Glutamatergic neuron (in vitro differentiated cells): ENCODE measurements at places on chromosomes 3 and 15. TPM values are rescaled to one million over a fixed set of nuclear protein-coding genes. Genes with fewer than 3 reads are reported as not detected.

SKOR1 gene
- total RNA-seq = 4.0 TPM

TGM4 gene
- total RNA-seq = not detected

DNA sequence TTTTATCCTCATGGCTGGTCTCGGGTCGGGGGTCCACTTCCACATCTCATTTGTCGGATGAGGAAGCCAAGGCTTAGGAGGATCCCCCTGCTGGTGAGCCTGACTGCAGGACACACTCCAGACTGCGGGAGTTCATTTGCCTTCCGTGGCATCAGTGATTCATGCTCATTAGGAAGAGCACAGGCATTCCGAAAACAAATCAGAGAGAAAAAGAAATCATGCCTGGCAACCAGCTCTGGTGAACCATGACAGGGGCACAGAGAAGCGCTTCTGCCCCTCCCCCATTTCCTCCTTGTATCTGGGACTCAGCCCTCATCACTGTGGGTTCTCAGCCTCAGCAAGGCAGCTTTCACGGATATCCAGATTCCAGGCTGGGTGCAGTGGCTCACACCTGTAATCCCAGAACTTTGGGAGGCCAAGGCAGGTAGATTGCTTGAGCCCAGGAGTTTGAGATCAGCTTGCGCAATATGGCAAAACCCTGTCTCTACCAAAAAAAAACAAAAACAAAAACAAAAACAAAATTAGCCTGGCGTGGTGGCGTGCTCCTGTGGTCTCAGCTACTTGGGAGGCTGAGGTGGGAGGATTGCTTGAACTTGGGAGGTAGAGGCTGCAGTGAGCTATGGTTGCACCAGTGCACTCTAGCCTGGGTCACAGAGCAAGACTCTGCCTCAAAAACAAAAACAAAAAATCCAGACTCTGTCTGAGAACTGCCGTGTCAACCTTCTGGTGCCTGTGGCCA is 28.4 kb downstream of the IRAK2 start:
- H3K4me1 ChIP-seq = peaks cover 1% of the 10 kb centered on the region
- H3K27me3 ChIP-seq = peaks cover 2% of the 10 kb centered on the region
- no peak overlapping the region for H3K4me3 ChIP-seq
- H3K27ac ChIP-seq = no peak overlapping the region
- no peaks in the 10 kb centered on the region for H3K36me3 ChIP-seq

DNA sequence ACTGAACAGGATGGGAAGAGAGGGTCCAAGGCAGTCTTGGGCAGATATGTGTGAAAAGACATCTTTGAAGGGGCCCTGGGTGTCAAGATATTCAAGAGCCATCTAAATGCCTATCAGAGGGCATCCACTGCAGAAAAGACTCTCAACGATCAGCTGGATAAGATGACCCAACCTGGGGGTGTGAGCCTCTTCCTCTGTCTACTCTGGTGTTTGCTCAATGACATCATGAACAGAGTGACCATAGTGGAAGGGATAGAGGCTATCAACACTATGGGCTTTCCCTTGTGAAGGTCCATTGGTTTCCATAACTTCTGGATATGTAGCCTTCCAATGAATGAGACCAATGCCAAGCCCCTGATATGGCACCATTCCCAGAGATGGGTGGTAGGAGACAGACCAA is 42.1 kb downstream of the FAH start:
- H3K4me1 ChIP-seq = peaks cover 6% of the 10 kb centered on the region
- no peak overlapping the region for H3K27ac ChIP-seq
- H3K27me3 ChIP-seq = no peaks in the 10 kb centered on the region
- H3K36me3 ChIP-seq = no peaks in the 10 kb centered on the region
- DNase-seq = no peak

GRCh38 chr15:65962187-65962586 is 92.9 kb downstream of the RAB11A start:
- H3K27me3 ChIP-seq = peaks cover 4% of the 10 kb centered on the region
- DNase-seq = no peak
- no peaks in the 10 kb centered on the region for H3K36me3 ChIP-seq
- H3K27ac ChIP-seq = no peak overlapping the region
- H3K4me1 ChIP-seq = no peaks in the 10 kb centered on the region

TEX55 gene
- not detected for total RNA-seq

DNA sequence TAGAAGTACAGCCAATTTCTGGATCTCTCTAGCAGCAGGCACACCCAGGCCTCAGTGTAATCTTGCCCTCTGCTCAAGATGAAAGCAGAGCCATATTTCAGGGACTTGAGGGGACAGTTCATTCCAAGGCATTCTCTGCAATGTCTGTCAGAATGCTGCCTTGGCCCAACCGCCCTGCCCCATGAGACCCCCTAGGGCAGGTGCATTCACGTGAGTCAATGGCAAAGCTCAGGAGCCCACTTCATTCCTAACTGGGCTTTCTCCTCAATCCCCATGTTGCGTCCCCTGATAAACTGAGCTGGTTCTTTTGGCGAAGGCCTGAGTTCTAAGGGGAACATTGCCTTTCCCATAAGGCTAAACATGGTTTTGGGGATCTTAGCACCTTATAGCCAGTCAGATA is 9.5 kb downstream of the SNTN start:
- H3K36me3 ChIP-seq = no peaks in the 10 kb centered on the region
- no peak for DNase-seq
- no peak overlapping the region for H3K27ac ChIP-seq
- no peaks in the 10 kb centered on the region for H3K4me1 ChIP-seq
- no peak overlapping the region for H3K4me3 ChIP-seq
